ENCODE measurements at places on chromosomes 3 and 15.

- DNase-seq, result no peak
These were observed 19.8 kb downstream of the NMNAT3 start for GRCh38 chr3:139657936-139658335.

- no peak for DNase-seq
These were observed 129.8 kb upstream of the MEF2A start for GRCh38 chr15:99435877-99436541.

DNA sequence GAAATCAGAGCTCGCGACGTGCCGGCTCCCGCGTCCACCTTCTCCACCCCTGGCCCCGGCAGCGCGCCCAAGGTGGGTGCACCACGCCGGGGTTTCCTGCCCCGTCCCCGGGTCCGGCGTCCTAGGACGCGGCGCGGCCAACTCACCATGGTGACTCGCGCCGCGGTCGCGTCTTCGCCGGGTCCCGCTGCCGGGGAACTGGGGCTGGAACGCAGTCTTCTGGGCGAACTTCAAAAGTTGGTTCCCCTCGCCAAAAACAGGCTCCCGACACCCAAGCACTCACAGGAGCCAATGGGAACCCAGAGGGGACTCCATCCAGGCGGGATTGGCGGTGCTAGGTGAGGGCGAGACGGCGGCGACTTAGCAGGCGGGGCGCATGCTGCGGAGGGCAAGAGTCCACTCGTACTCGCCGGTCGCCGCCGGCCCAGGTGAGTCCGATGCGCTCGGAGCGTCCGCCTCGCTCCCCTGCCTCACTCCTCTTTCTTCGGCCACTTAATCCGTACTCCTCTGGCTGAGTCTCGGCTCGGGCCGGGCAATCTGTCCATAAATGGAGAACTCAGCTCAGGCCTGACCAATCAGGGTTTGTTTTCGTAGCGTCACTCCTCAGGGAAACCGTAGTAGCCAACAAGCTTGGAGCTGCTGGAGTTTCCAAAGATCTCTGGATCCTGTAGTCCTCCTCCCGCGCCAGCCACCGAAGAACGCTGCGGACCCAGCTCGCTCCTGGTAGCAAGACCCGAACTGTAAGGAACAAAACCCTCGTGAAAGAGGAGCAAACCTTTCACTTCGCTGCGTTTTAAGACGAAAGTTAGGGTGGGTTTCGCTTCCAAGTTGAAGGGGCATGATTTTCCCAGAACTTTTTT, at the start of gene MYO1E:
Gene MYO1E (minus strand): TSS at position 520 of the 860 bp plus-strand sequence. CDS start 371 bp downstream, at position 149.
- peak; percentile 85 for DNase-seq

- DNase-seq, result no peak
These were observed 19.9 kb downstream of the TTC21A start for GRCh38 chr3:39127269-39127907.

GRCh38 chr3:9695746-9696145, 7.9 kb upstream of the CPNE9 start:
- DNase-seq, result no peak

DNA sequence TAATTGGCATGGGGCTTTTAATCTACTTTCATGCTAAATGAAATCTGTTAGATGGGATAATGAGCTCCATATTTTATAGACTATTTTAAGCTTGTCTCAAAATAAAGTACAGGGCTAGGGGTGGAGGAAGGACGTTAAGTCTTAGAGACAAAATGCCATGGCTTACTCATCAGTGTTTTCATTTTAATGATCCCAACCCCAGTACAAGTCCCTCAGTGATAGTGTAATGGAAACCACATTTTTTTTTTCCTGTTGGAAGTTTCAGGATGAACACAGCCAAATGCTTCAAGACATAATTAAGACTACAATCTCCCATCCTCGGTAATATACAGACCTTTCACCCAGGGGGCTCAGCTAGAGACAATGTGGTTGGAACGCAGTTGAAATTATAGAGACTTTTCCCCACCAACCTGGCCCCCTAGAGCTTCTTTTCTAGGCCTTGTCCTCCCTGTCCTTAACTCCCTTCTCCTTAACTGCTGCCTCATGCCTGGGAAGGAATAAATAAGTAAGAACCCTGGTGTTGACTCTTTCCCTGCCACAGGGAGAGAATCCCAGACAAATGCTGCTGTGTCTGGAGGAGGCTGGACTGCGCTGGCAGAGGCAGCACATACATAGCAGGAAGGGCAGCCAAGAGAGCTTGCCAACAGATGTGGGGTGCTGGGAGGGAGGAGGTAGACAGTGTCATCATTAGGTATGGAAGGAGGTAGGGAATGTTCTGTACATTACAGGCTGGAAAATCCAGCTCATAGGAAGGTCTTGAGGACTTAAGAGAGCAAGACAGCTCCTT, 115.4 kb upstream of the ROPN1 start:
- no peak for DNase-seq

DNA sequence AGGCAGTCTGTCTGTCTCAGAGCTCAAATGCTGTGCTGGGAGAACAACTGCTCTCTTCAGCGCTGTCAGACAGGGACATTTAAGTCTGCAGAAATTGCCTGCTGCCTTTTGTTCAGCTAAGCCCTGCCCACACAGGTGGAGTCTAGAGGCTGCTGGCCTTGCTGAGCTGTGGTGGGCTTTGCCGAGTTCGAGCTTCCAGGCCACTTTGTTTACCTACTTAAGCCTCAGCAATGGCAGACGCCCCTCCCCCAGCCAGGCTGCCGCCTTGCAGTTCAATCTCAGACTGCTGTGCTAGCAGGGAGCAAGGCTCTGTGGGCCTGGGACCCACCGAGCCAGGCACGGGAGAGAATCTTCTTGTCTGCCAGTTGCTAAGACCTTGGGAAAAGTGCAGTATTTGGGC, 25.0 kb upstream of the RPP14 start:
- no peak for DNase-seq

GRCh38 chr3:45567730-45568172, 26.8 kb upstream of the LIMD1 start:
- no peak for DNase-seq

DNA sequence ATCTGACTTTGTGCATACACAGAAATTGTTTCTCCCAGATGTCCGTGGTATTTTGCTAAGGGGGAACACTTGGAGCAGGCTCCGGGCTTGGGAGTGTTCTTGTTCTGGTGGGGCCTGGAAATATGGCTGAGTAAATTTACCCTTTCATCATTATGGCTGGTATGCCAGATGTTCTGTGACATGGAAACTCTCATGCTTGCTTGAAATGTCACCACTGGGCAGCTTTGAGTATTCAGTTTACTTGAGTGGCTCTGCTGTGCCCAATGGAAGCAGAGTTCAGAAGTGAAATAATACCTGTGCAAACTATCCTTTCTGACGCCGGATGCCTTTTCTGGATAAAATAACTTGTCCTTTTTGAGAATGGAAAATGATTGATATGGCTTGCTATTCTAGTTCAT, 283.6 kb upstream of the TPM1 start:
- no peak for DNase-seq

- no peak for DNase-seq
These were observed 216.8 kb downstream of the NR1D2 start for GRCh38 chr3:24161841-24162240.

DNA sequence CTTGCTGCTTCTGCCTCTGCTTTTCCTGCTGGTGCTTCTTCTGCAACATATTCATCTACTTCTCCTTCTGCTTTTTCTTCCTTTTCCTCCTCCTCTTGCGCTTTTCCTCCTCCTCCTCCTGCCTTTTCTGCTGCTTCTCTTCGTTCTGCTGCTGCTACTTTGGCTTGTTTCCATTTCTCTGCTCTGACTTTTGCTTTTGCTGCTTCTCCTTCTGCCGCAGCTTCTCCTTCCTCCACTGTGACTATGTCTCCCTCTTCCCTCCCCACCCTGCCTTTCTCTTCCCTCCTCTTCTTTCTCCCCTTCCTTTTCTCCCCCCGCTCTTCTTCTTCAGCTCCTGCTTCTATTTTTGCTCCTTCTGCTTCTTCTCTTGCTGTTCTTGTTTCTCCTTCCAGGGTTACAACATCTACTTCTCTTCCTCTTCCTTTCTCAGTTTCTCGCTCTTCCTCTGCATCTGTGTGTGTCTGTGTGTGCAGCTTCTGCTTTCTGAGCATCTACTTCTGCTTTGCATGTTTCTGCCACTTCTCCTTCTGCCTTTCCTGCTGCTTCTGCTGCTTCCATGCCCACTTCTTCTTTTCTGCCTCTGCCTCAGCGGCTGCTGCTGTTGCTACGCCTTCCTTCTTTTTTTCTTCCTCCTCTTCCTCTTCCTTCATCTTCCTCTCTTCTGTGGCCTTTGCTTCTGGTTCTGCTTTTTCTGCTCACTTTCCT, 51.4 kb downstream of the FAM43A start:
- no peak for DNase-seq

- no peak for DNase-seq
These were observed 1.8 kb downstream of the CAMKV start for GRCh38 chr3:49867871-49868321.

- no peak for DNase-seq
These were observed 17.9 kb downstream of the TFRC start for GRCh38 chr3:196063971-196064370.

- no peak for DNase-seq
These were observed 87.7 kb downstream of the ATP10A start for GRCh38 chr15:25775317-25775912.

DNA sequence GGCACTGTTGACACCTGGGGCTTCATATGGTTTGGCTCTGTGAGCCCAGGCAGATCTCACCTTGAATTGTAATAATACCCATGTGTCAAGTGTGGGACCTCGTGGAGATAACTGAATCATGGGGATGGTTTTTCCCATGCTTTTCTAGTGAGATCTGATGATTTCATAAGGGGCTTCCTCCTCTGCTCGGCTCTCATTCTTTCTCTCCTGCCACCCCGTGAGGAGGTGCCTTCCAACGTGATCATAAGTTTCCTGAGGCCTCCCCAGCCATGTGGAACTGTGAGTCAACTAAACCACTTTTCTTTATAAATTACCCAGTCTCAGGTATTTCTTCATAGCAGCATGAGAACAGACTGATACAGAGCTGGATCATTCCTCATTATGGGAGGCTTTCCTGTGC, 655.9 kb upstream of the ADAMTS9 start:
- no peak for DNase-seq

DNA sequence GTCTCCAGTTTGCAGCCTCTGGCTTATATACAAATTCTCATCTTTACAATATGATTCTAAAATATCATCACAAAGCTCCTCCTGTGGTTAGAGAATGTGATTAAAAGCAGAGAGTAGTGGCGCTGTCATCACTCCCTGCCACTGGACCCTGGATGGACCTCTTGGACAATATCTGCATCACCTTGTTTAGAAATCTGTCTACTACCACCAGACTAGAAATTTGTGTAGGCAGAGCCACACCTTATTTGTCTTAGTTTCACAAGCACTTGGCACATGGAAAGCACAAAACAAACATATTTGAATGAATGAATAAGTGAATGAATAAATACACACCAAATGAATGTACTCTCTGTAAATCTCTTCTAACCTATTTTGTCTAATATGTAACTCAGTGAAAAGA, 68.1 kb downstream of the IMPG2 start:
- DNase-seq, result no peak

- no peak for DNase-seq
These were observed 228.0 kb downstream of the MBNL1 start for GRCh38 chr3:152496716-152497115.

Data from NCI-H510A treated with DMSO at 0.1 percent for 48 hours (cell line).